Glutamatergic neuron (in vitro differentiated cells): ENCODE measurements at places on chromosomes 12 and 14.

GRCh38 chr12:111076611-111077451 lies 156.5 kb upstream of the MYL2 start:
- DNase-seq = peak; percentile 46

DNA sequence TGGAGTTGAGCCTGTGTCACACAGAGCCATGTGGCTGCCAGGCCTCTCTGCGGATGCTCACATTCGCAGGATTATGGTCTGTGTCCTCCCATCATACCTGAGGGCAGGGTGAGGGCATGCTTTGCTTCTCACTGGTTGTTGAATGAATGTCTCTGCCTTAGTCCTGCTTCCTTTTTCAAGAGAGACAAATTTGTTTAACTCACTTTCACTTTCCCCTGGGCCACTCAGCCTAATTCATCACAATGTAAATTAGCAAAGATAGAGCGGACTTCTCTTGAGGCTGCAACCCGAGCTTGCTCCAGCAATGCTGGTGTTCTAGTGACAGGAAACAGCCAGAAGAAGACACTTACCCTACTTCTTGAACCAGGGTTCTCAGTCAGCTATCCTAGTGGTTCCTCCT lies 35.5 kb upstream of the PAX9 start:
- no peak for DNase-seq

- no peak for DNase-seq
These were observed 44.9 kb downstream of the ADCK1 start for GRCh38 chr14:77844802-77845201.

GRCh38 chr14:77104393-77104792 lies 6.3 kb downstream of the CIPC start:
- no peak for DNase-seq

GRCh38 chr12:41683513-41684240 lies 461.0 kb downstream of the GXYLT1 start:
- no peak for DNase-seq

DNA sequence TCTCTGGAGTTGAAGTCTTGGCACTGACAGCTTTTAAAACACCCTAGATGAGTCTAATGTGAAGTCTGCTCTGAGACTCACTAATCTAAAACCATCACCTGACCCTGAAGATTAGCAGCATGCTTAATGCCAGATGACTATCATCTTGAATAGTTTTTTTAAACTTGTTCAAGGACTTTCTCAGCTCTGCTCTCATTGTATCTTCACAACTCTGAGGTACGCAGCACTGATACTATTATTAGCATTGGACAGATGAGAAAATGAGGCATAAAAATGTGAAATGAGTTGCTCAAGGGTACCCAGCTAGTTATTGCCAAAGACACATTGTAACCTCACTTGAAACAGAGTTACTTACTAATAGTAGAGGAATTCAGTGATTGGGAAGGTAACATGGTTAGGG lies 4.8 kb downstream of the SLC38A1 start:
- DNase-seq = no peak

DNA sequence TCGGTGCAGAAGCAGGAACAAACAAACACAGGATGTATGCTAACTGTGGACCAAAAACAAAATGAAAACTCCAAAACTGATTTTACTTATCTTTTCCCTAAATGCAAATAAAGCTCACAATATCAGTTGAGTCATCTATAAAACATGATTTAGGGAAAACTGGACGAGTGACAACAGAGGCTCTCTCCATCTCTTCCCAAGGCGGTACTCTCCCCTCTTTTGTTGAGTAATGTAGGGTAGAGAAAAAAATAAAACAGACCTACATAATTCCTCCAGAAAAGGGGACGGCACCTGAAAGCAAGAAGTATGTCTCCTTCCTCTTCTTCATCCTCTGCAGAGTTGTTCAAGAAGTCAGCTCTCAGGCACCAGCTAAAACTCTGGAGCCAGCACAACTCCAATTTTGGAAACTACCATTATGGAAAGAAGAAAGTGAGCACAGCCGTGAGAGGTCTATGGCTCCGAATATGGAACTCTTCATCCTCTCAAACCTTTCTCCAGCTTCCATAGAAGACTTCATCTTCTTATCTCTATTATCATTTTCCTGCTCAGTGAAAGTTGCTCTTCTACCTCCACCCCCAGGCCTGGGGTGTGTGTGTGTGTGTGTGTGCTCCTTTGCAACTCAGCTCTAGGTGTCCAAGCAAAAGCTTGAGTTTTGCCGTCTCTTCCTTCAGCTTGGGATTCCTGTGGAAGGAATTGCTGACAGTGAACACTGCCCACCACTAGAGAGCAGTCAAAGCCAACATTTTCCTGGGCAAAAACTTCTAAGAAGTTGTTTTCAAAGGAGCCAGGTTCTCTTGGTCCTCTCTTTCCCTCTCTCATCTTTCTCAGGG lies 155.4 kb downstream of the DIO2 start:
- peak; percentile 29 for DNase-seq

DNA sequence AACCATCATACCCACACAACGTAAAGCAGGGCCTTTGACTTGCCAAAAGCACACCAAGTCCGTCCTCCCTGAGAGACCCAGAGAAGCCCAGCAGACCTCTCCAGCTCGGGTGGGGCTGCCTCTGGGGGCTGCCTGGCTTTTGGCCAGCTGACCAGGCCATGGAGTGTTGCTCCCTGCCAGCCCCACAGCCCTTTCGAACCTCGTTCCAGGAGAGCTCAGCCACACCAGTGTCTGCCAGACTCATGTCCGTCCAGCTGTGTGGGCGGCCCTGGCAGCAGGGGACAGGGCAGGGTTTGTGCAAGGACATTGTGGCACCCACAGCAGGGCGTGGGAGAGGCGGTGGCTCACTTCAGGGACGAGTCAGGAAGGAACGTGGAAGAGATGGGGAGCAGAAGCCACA lies 22.6 kb upstream of the IRF2BPL start:
- no peak for DNase-seq

DNA sequence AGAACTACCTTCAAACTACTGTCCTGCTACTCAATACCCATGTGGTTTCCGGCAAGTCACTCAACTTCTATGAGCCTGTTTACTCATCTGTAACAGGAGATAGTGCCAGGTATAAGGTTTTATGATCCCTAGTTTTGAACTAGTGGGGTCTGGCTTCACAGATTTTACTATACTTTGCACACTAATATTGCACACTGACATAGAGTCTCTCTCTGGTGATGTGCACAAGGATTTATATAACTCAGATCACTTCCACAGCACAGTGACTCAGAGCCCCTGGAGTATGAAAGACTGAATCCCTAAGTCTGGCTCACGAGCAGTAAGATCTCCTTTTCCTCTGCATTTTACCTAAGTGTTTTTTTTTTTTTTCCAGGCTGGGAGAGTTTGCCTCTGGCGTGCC lies 69.7 kb upstream of the SLC38A2 start:
- DNase-seq = no peak

GRCh38 chr14:90375934-90376333 lies 20.9 kb upstream of the CALM1 start:
- DNase-seq = no peak

DNA sequence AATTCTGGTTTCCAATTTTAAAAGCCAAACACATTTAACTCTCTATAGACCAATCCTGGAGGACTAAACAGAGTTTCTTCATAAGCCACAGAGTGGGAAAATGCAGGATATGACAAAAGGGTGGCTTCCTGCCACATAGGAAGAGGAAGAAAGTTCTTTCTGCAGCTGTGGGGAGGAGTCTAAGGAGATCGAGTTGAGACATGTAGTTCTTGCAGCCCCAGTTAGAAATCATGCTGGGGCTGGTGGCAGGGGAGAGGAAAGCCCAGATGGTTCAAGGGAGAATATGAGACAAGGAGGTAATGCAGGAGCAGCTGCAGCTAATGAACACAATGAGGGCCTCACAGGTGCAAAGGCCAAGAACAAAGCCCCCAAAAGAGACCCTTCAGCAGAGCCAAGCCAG lies 85.0 kb upstream of the ARID2 start:
- DNase-seq = no peak

DNA sequence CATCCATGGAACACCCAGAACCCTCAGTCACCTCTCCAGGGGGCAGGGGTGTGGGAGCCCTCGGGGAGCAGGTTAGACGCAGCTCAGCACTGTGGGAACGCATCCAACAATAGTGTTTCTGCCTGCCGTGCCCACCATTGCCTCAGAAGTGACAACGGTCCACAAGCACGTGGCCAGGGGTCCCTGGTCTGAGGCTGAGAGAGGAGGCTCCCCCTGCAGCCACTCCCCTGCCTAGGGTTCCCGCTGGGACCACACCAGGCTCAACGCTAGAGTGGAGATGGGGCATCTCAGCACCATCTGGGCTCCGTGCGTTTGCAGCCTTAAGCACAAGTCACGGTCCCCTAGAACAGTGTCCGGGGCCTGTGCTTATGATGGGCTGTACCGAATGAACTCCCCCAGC lies 62.7 kb downstream of the TESC start:
- DNase-seq = no peak
